NCI-H1105 (cell line): ENCODE measurements at places on chromosomes 5 and 9.
A peak's percentile ranks its signal among the peaks of the same experiment; 100 is the strongest.

- DNase-seq: no peak
Measured at GRCh38 chr5:28850320-28850921, 1812.0 kb upstream of the CDH9 start.

DNA sequence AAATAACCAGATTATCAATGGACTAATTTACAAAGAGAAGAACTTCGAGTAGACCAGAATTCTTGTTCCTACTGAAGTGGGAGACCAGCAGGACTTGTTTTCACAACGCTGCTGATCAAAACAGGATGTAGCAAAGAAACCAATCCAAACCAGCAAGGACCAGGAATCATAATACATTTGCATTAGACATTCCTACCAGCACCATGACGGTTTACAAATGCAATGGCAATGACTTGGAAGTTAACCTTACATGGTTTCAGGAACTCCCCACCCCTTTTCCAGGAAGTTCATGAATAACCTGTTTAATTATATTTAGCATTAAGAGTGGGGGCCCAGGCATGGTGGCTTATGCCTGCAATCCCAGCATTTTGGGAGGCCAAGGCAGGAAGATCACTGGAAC is 100.0 kb downstream of the LPAR1 start:
- DNase-seq: no peak

GRCh38 chr5:140020601-140021177 is 22.4 kb downstream of the NRG2 start:
- no peak for DNase-seq

- DNase-seq: peak; percentile 65
Measured at GRCh38 chr9:88757406-88758010, 222.5 kb downstream of the NXNL2 start.

DNA sequence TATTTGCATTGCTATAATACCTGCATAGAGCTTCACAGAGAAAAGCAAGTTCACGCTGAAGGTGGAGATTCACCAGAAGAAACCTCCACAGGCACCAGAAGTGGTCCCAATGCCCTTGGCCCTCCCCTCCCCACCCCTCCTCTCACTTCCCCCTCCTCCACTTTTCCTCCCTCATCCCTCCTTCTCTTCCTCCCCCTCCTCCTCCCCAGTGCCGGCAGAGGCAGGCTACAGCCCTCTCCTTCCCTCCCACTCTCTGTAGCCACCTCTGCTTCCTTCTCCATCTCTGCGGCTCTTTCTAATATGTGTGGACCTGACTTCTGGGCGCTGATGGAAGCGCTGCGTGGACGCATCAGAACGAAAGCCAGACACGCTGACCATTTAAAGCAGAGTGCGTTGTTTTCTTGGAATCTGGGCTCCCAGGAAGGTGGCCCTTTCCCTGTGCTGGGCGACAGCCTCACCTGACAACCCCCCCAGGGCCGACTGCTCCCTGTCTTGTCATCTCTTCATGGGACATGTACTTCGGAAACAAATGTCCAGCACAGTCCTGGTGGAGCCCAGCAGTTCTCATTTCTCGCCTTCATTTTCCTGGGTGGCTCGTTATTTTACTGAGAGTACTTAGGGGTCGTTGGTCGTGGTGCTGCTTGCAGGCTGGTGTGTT is 29.5 kb downstream of the NDUFS6 start:
- no peak for DNase-seq

GRCh38 chr5:134964359-134965270 is 3.1 kb upstream of the CATSPER3 start:
- no peak for DNase-seq

GRCh38 chr9:1554081-1555035 is 460.8 kb upstream of the SMARCA2 start:
- no peak for DNase-seq

GRCh38 chr9:13002740-13003139 is 227.9 kb downstream of the LURAP1L start:
- DNase-seq: no peak

- DNase-seq: no peak
Measured at GRCh38 chr5:105840800-105841199, 1829.9 kb downstream of the EFNA5 start.

DNA sequence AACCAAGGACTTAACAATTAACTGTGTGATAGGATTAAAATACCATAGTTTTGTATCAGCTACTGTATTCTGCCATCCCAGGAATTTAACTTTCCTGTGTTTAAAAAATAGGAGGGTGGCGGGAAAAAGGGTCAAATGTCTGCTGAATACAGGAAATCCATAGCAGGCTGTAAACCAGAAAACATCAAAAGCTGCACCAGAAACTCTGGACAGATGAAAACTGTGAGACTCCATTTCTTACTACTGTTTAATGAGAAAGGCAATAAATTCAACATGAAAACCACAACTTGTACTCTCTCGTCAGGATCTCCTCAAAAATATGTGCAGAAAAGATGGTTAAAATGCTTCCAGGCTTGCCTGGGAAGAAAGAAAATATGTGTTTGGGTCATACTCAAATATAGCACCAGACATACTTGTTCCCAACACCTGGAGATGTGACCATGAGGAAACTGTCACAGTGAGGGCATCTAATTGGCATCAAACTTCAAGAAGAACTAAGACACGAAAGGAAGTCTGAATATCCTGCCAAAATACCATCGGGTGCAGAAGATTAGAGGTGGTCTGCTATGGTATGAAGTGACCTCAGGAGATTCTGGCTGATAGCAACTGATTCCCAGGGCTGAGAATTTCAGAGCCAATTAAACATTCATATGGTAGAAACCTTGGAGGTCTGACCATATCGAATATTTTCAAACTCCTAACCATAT is 164.7 kb upstream of the TARS1 start:
- no peak for DNase-seq

GRCh38 chr9:115237385-115237998 is 119.5 kb upstream of the TNC start:
- DNase-seq: no peak

GRCh38 chr5:77139001-77139400 is 51.9 kb upstream of the ZBED3 start:
- DNase-seq: no peak

GRCh38 chr5:181028032-181028819 is 11.8 kb upstream of the BTNL9 start:
- DNase-seq: no peak

DNA sequence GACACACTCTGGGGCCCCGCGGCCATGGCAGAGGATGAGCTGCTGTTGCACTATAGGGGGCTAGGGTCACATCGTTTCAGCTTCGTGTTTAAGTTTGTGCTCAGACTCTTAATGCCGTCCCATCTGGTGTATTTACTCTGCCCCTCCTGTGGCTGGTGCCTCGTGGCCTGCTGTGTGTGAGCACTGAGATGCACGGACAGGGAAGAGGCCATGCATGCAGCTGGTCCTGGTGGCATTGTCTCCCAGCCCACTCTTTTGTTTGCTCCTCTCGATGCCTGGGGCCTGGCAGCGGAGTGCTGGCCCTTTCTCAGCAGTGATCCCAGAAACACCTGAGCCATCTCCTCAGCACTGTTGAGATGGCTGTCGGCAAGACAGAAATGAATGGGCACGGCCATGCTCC is 30.0 kb upstream of the PHF2 start:
- no peak for DNase-seq

GRCh38 chr5:109223531-109223930 is 186.2 kb downstream of the PJA2 start:
- DNase-seq: no peak

DNA sequence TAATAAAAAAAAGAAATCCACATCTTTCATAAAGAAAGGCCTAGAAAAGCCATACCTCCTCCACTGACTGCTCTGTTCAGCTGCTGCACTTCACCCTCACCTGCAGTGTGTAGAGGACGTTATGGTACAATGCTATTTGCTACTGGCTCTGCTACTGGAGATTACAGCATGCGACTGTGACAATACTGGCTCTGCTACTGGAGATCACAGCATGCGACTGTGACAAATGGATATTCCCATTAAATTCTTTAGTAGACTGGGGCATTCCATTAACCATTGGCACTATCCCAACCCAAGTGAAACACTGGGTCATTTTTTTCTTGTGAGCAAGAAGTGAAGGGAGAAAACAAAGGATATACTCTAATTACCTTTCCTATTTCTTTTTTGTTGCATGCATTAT is 1063.5 kb upstream of the DMAC1 start:
- peak; percentile 56 for DNase-seq

DNA sequence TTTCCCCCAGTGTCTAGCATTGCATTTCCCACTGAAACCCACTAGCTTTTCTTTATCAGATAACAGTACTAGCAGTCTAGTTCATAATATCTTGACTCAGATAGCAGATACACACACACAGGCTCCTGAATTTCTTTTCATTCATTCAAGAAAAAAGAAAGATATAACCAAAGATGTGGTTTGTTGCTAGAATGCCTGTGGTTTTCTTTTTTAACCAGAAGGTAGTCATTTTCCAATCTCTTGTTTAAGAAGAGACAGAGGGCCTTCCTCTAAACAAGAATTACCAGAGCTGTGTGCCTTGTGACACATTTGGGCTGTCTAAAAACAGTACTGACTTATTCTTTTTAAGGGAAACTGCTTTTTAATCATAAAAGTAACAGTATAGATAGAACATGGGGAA is 167.3 kb downstream of the PJA2 start:
- no peak for DNase-seq

DNA sequence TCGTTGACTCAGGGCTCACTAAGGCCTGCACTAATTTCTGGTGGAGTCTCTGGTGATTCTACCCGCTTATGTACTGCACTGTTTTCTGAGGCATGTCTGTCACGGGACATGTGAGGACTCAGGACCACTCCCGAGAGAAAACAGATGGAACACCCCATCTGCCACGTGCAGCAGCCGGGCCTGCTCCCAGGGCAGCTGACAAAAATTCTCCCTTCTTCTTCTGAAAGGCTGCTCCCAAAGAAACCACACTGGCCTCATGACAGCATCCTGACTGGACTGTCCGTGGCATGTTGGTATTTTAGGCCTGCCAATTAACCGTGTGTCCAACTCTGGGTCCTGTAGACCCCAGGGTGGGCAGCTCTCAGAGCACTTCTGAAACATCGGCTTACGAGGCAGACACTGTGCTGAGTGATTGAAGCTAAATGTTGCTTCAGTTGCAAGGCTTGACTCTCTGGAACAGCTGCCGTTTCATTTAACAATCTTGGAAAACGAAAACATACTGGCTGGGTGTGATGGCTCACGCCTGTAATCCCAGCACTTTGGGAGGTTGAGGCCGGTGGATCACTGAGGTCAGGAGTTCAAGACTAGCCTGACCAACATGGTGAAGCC is 39.0 kb downstream of the FAM240B start:
- no peak for DNase-seq

- no peak for DNase-seq
Measured at GRCh38 chr9:137017791-137018497, 10.1 kb downstream of the ABCA2 start.

GRCh38 chr5:175230299-175230698 is 213.7 kb downstream of the DRD1 start:
- DNase-seq: no peak

DNA sequence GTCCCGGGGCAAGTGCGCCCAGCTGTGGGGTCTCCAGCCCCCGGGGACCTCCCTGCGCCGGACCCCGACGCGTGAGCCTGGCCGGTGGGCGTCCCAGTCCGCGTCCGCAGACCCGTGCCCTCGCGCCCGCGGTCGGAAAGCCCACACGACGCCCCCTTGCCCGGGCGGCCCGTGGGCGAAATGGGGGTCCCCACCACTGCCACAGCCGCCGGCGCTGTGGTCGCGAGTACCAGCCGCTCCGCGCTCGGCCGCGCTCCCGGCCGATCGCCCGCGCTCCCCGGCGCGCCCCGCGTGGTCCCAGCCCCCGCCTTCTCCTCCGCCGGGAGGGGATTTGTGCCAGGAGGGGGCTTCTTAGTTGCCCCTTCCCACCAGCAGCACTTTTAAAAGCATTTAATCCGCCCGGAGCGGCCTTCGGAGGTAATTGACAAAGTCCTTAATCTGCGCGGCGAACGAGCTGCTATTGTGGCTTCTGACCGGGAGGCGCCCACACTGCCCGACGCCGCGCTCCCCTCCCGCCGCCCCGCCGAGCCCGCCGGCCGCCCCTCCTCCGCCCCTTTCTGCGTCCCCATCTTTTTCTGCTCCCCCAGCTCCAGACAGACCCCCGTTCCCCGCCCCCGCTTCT is 469 bp upstream of the FIBCD1 start:
- no peak for DNase-seq

- no peak for DNase-seq
Measured at GRCh38 chr5:138686668-138687067, 66.6 kb upstream of the CTNNA1 start.

- no peak for DNase-seq
Measured at GRCh38 chr5:178396796-178397720, 164.5 kb upstream of the PHYKPL start.
